NCI-H510A (cell line): ENCODE measurements at places on chromosomes 11 and 22.

DNA sequence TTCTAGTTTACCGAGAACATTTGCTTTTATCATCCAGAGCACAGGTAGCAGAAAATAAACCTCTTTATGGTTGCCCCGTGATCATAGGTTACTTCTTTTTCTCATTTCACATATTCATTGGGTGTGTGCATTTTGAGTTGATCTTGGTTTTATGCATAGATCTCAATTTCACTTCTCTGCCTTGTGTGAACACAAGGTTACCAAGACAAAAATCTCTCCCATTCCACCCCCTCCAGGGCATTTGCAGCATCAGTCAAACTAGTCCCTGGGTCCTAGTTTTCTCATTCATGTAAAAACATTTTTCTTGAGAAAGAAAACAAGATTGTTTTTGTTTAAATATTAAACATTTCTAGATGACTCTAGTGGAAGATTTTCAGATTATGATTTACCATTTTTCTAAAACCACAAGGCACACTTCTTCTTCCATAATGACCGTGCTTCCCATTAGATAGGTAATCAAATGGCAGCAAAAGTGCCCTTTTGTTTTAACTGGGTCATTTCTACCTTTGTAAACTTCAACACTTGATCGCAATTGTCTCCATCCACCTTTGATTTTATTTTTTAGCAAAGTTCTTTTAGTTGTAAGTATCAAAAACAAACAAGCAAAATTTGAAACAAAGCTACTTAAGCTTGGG is 526.6 kb upstream of the CADM1 start:
- DNase-seq: no peak

- no peak for DNase-seq
These were observed 134.1 kb downstream of the NAV2 start for GRCh38 chr11:19846654-19847305.

DNA sequence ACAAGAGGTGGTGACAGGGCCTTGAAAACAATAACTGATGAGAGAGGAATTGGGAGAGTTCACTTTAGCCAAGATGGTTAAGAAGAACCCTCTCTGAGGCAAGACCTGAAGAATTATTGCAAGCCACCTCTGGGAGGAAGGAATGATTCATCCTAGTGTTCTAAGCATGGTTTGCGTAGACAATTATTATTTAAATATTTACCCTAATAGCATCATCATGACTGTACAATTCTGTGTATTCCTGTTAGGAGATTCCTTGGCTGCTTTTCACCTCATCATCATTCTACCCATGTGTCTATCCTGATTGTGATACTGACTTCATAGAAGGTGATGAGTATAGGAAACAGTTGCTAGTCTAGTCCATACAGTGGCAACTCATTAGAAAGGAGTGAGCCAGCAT is 264.4 kb downstream of the DDX10 start:
- no peak for DNase-seq

DNA sequence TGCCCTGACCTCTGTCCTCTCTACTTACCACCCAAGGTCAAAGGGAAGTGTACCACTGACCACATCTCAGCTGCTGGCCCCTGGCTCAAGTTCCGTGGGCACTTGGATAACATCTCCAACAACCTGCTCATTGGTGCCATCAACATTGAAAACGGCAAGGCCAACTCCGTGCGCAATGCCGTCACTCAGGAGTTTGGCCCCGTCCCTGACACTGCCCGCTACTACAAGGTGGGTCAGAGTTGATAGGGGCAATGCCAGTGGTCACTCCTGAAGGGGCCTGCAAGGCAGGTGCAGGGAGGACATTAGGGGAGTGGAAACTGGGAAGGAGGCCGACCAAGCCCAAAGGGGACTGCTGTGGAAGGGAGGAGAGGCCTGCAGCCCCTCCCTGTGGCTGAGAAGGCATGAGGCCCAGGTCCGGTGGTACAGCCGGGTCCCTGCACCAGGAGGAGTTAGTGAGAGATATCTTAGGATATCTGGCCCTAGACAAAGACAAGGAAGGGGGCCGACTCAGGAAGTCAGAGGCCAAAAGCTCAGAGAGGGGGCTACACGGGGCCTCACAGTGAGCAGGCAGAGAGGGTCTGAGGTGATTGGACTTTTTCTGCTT is 17.9 kb downstream of the POLR3H start:
- no peak for DNase-seq

DNA sequence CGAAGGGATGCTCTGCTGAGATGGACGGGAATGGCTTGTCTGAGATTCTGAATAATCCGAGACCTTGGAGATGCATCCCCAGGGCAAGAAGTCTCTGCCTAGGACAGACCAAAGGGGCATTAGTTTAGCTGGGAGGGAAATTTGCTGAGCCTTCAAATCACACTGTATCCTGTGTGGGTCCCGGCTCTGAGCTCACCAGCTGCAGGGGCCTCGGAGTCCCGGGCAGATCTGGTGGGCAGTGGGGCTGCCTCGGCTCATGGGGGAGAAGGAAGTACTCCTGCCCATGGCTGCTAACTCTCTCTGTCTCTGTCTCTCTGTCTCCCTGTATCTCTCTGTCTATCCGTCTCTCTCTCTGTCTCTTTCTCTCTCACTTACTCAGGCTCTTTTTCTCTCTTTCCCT is 522.4 kb downstream of the TBC1D22A start:
- no peak for DNase-seq

DNA sequence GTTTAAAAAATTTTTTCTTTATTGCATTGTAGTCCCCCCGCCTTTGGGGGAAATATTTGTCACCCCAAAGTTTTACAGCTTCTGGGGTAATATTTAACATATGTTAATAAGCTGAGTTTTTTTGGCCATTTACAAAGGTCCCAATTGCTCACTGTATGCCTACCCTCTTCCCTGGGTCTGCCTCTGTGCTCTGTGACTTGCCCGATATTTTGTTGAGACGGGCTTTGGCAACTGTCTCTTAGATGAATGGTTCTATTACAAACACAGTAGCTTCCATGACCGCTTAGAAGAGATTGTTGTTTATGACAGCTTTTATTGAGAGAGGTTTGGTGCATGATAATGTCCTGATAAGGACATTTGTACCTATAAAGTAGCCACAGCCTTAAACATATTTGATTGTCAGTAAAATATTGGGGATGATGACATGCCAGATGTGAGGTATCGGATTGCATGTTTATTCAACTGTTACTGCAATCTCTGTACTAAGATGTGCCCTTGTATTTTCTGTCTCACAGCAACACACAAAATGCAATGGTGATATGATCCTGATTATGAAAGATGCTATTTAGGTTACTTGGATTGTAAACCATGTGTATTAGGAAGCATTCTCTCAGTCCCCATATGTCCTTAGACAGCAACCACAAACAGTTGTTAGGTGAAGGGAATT is 103.1 kb downstream of the TEAD1 start:
- DNase-seq: no peak

DNA sequence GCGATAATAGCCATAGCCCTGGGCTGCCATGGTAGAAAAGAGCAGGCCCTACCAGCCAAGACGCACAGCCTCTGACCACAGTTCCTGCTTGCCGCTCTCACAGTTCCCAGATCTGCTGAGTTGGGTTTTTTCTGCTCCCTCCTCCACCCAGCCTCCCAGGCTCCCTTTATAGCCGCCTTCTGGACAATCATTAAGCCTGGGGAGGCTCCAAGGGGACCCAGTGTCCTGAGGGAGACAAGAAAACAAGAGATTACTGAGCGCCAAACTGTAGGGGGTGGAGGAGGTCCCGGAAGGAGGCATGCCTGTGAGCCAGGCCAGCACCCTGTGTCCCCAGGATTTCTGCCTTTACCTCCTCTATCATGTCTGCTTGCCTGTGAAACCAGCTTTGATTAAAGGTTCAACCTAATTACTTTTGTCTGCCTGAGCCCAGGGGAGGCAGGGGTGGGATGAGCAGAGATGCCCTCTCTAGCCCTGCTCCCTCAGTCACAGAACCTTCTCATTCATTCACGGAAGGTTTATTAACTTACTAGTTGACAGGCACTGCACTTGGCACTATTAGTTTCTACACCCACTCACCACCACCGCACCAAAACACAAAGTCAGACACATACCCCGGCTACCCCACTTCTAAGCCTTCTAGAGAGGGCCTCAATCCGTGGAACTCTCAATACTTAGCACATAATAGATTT is 1.2 kb downstream of the SLC37A4 start:
- DNase-seq: no peak

DNA sequence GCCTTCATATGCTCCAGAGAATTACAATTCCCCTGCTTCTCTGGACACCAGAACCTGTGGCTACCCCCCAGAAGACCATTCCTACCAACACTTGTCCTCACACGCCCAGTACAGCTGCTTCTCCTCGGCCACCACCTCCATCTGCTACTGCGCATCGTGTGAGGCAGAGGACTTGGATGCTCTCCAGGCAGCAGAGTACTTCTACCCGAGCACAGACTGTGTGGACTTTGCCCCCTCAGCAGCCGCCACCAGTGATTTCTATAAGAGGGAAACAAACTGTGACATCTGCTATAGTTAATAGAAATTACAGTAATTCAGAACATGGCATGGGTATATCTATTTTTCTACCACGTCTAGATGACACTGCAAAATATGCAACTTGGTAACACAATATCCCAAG is 9.8 kb downstream of the POU2AF3 start:
- peak; percentile 63 for DNase-seq

DNA sequence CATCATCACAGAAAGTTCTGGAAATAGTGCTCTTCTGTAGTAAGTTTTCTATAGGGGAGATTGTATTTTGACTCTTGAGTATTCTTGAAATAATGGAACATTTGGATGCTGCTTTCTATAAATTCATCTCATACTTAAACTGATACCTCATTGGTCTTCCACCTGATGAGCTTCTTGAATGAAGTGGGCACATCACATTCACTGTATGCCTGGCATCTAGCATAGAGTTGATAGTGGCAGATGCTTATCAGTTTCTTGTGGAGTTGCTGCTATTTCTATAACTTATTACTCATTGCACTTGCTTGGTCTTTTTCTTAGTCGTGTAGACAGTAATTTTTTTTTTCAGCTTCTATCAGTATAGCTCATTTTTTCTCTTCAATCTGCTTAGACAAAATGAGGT is 5.4 kb downstream of the ATXN10 start:
- no peak for DNase-seq

DNA sequence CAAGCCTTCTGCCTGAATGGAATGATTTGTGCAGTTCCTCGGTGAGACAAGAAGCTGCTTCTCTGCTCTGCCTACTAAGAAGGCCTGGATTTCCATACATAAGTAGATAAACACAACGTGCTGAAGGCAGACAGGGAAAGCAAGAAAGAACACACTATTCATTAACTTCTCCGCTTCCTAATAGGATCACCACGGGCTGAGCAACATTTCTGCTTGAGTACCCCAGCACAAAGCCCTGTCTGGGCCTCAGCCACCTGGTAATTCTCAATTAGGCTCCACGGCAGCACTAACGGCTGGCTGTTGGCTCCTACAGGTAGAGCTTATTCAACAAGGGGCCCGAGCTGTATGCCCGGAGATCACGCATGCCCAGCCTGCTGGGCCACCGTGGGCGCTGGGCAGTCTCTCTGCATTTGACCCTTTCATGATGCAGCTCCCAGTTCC is 1156.6 kb downstream of the TBC1D22A start:
- DNase-seq: no peak

DNA sequence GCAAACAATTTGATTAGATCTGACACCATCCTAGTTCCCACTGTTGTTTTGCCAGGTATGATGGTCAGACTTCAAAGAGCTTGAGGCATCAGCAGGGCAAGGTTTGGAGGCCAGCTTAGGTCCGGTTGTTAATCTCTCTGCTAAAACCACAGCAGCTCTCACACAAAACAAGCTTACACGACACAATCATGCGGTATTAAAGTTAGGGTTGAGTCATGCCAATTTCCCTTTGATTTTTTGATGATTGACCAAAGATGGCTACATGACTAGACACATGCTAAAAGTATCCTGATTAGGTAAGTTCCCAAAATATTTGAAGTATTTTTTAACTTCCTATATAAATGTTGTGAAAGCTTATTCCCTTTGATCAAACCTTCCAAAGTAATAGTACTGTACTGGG is 145.9 kb downstream of the ELP4 start:
- DNase-seq: no peak

GRCh38 chr22:22195265-22196017 is 49.1 kb upstream of the VPREB1 start:
- peak; percentile 66 for DNase-seq
